ENCODE measurements at places on chromosomes 1 and 21.

GRCh38 chr1:8682573-8682972 is 134.9 kb downstream of the RERE start:
- no peak for DNase-seq

GRCh38 chr1:44225761-44226160 is 12.5 kb downstream of the DMAP1 start:
- no peak for DNase-seq

DNA sequence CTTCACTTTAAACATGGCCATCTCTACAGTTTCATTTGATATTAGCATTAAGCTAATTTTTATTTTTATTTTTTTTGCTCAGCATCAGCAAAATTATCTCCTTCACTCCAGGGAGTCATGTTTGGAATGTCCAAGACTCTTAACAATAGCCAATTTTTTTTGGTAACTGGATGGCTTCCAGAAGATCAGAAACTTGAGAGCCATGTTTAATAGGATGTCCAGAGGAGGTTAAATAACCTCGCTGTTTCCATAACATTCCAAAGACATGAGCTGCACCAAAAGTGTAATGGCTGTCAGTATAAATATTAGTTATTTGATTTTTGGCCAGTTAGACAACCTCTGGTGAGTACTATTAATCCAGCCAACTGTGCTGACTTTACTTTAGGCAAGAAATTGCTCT is 80.7 kb downstream of the DNTTIP2 start:
- DNase-seq = no peak

GRCh38 chr1:25009671-25010262 is 79.7 kb upstream of the RUNX3 start:
- no peak for DNase-seq

DNA sequence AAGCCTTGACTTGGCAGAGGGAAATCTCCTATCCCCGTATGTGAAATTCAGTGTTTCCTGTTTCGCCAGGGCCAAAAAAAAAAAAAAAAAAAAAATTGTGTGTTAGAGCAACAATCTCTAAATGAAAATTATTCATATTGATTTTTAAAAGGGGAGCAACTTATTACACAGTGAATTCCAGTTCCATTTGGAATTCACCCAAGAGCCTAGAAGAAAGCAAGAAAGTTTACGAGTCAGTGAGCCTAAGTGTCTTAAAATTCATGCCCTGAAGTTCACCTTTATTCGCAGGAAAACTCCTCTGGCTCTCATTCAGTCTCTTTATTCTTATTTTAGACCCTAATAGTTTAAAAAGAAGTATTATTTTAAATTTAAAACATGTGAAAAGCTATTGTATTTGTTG is 42.1 kb upstream of the HUNK start:
- DNase-seq = no peak

GRCh38 chr1:179774566-179774965 is 31.5 kb downstream of the FAM163A start:
- no peak for DNase-seq

DNA sequence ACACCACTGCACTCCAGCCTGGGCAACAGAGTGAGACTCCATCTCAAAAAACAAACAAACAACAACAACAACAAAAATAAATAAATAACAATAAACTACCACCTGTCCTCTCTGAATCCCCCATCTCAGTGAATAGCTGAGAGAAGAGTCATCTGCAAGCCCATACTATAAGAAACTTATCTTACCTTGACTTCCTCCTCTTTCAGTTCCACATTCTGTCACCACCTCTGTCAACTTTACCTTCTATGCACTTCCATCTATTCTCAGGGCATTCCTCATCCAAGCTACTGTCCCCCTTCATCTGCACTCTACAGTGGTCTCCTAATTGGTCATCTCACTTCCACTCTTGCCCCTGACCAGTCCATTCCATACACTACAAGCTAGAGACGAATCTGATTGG is 58.1 kb downstream of the KIAA0040 start:
- no peak for DNase-seq

- no peak for DNase-seq
Observed at GRCh38 chr1:185813401-185813979, 79.3 kb downstream of the HMCN1 start.

DNA sequence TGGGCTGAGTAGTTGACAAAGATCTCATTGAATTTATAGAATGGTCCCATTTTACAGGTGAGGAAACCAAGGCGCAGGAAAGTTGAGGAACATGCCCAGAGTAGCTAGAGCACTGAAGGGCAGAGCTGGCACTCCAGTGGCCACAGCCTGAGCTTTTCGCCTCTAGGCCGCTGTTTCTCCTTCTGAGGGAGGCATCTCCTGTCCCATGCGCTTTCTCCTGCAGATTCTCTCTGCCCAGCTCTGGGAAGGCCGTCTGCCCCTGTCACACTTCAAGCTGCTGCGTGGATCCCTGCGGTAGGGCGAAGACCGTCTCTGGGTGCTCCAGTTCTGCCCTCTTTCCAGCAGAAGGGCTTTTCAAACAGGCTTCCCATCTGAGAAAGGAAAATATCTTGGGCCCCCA is 159.9 kb downstream of the ACTL8 start:
- no peak for DNase-seq

GRCh38 chr1:174954671-174955669 is 44.8 kb upstream of the CACYBP start:
- no peak for DNase-seq

DNA sequence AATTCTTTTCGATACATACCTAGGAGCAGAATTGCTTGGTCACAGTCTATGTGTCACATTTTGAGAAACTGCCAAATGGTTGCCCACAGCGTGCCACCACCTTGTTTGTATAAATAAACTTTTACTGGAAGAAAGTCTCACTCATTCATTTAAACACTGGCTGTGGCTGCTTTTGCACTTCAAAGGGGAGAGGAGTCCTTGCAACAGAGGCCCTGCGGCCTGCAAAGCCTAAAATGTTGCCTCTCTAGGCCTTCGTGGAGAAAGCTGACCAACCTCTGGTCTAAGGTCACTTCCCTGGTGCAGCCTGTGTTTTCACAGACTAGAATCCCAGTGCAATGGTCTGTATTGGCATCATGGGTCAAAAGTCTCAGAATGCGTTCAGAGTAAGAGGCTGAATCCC is 8.3 kb downstream of the RIPK4 start:
- DNase-seq = no peak

GRCh38 chr1:228794173-228794572 is 58.9 kb downstream of the RHOU start:
- DNase-seq = peak; percentile 86

GRCh38 chr1:163094589-163094988 is 25.4 kb downstream of the RGS4 start:
- no peak for DNase-seq

DNA sequence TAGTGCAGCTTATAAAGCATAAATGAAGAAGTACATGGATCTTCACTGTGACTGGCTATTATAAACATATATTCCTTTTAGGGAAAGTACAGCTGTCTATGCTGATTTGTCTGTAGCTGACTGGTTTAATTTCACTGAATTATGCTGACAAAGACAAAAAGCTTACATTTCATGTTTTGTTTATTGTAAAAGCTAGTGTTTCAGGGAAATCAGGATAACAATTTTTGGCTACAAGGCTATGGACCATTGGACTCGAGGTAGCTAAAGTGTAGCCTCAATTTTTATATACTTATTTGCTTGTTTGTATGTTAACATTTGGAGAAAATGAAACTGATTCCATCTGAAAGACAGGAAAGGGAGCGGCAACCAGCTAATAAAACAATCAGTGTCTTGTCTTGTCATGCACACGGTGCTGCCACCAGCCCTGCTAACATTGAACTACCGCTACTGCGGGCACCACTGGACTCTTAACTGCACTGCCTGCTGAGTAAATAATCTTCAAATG is 480.2 kb downstream of the COL11A1 start:
- no peak for DNase-seq

GRCh38 chr1:116769104-116769452 is 14.8 kb downstream of the CD2 start:
- peak; percentile 68 for DNase-seq

DNA sequence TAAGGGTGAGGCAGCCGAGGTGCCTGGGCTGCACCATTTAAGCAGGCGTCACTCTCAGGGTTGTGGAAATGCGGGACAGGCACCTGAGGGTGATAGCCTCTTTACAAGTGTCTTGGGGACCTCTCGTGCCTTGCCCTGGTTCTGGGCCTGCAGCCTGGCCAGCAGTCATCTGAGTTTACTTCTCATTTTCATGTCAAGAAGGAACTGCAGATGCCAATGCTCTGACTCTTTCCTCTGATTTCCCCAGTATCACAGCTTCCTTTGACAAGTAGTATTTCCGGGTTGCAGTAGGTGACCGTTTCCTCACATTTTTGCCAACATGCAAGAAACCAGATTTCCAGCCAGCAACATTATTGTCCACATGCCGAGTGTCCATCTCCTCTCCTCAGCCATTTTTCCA is 286.9 kb downstream of the DISC1 start:
- no peak for DNase-seq

- DNase-seq = no peak
Observed at GRCh38 chr1:18789246-18789645, 70.2 kb downstream of the TAS1R2 start.

DNA sequence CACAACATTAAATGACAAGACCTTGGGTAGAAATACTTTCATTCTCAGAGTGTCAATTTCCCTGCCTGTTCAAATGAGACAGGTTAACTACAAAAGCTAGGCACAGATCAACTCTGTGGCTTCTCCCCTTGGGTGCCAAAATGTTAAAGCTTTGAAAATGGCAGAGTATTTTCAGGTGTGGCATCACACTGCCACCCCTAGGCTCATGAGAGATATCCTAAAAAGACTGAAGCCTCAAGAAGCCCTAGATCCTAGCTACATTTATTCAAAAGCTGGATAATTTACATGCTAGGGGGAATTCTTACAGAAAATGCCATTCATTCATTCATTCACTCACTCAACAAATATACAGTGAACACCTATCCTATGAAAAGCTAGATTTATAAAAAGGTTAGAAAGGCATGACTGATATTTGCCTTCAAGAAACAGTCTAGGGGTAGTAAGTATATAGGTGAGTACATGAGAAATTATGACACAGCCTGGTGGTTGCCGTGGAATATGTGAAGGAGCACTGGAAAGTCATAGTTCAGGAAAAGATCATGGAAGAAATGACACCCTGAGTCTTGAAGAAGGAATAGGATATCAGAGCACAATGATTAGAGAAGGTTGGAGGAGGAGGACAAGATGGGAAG is 15.9 kb upstream of the RAB4A start:
- no peak for DNase-seq

- DNase-seq = no peak
Observed at GRCh38 chr1:1917304-1917976, 1.6 kb downstream of the TMEM52 start.

- no peak for DNase-seq
Observed at GRCh38 chr1:208129060-208129459, 115.1 kb downstream of the PLXNA2 start.

DNA sequence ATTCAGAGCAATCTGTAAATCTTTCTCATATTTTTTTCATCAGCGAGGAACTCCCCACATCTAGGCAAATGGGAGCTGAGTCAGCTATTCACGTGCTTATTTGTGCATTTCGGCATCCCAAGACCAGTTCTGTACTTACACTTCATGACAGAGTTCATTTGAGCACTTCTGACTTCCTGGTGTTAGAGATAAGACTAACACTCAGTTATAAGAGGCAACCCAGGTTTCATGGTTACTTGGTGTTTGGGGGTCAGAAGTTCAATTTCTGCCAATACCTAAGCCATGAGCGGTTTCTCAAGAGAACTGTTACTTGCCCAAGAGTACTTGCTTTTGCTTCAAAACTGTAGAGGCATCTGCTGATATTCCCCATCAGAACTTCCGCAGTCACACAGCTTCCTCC is 24.1 kb upstream of the DESI2 start:
- DNase-seq = no peak

- no peak for DNase-seq
Observed at GRCh38 chr1:55631509-55631908, 416.3 kb upstream of the USP24 start.

DNA sequence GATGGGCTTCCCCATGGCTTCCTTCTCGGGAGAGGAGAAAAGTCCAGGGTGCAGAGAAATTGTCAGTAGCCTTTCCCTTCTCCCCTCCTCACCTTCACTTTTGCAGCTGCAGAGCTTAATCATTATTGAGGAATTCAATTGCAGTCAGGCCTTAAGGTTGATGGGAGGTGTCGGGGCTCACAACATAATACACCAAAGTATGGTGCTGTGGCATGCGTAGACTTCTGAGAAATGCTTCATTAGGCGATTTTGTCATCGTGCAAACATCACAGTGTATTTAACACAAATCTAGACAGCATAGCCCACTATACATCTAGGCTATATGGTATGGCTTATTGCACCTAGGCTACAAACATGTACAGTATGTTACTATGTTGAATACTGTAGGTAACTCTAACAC is 100.2 kb upstream of the PPM1J start:
- no peak for DNase-seq

- no peak for DNase-seq
Observed at GRCh38 chr21:27329255-27329851, 362.5 kb upstream of the ADAMTS5 start.

DNA sequence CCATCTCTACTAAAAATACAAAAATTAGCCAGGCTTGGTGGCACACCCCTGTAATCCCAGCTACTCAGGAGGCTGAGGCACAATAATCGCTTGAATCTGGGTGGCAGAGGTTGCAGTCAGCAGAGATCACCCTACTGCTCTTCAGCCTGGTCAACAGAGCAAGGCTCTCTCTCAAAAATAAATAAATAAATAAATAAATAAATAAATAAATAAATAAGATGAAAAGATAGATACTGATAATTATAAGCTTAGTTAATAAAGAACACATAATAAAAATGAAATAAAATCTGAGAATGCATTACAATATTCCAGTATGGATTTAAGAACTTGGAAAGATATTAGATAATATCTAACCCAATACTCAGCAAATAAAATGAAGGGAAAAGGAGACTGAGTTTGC is 235.9 kb upstream of the DAB1 start:
- DNase-seq = no peak

DNA sequence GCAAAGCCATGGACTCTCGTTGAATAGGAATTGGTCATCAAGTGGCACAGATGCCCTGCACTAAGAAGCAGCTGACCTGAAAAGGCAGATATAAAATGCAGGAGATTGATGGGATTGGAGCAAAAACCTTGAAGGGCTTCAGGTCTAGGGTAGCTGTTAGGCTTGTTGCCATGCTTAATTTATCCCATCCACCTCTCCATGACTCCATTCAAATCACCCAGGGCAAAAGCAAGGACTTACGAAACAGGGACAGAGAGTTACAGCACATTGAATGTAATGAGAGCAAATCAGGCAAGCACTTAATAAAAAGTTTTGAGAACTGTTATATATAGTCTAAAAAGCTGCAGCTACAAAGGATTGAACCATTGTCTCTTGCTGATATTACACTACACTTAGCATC is 298.2 kb upstream of the ESRRG start:
- DNase-seq = no peak

Measured in DND-41 (cell line).